ENCODE measurements at places on chromosomes 11 and 22.

DNA sequence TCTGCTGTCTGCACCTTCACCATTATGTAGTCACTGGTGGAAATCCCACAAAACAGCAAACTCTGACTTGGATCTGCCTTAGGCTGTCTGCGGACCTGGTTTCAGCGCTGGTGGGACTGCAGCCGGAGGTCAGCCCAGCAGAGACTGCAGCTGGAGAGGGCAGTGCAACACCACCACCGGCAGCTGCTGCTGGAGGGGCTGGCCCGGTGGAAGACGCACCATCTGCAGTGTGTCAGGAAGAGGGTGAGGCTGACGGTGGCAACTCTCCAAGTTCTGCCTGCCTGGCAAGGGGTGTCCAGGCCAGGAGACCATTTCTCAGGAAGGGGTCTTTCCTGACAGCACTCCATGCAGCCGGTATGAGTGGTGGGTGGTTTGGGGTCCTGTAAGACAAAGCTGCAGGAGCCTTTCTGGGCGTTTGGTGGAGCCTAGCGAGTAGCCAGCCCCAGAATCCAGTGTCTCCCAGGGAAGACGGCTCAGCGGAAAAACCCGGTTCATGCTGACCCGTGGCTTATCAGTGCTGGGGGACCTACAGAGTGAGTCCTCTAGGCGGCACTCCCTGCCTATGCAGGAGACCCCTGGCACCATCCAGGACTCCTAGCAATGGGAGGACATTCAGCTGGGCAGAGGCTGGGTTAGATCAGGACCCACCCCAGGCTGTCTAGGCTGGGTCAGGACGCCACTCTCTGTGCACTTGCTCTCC, 50.8 kb downstream of the PISD start:
- DNase-seq = no peak

GRCh38 chr11:114987186-114987760, 308.9 kb downstream of the NXPE2 start:
- no peak for DNase-seq

GRCh38 chr11:28736256-28736655, 628.1 kb downstream of the METTL15 start:
- DNase-seq = no peak

GRCh38 chr11:79390923-79391322, 49.9 kb downstream of the TENM4 start:
- DNase-seq = no peak

DNA sequence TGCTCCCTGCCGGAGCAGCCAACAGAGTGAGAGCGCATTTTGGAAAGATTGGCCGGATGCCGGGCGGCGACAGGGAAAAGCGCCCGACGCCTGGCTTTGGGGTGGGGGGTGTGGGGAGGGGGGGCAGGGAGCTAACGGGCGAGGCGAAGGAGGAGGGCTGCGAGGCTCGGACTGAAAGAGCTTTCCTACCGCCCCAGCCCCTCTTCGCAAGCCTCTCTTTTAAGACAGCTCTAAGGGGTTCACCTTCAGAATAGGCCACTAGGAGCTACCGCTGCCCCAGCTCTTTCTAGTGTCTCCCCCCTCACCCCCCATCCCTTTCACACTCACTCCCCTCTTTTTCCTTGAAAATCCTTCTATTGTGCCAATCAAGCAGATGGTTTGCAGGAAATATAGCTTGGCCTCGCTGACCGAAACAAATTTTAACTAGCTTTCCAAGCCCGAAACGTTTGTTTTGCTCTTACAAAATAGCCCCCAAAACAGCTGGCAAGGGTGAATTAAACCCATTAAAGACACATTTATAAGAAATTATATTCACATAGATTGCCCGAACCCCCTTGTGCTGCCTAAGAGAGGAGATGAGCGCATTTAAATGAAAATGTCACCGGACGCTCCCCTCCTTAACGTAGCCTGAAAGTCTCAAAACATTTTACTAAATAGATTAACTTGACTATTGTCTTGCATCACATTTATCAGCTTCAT, 3.7 kb upstream of the DBX1 start:
- DNase-seq = peak; percentile 15

DNA sequence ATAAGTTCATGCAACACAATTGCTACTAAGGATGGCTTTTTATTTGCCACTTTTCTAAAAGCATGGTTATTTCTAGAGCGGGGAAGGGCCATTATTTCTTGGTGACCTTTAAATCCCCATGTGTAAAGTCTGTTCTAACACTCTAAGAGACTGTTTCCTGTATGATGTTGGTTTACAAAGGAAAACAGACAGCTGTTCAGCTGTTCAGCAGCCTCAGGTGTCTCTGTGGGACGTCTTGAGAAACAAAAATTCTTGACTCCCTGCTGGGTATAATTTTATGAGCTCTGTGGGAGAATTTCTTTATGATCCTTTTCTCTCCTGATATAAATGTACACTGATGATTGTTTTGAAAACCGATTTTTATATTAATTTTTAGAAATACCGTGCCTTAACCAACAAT, 13.9 kb downstream of the MUC15 start:
- DNase-seq = no peak

DNA sequence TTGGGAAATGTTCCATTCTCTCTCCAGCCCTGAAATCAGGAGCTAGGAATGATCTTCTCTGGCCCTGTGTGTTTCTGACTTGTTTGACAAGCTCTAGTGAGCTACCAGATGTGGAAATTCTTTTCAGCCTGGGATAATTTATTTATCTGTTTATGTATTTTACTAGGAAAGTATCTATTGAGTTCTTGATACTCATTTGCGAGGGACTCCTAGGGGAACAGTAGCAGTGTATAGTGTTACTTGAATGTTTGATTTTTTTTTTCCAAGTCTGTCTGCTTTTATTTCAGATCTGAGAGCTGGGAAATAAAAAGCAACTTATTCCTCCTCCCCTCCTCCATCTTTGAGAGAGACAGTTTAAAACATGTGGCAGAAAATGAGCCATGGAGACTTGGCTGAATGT, 92.5 kb downstream of the ALX4 start:
- no peak for DNase-seq

- DNase-seq = no peak
These were observed 50.0 kb downstream of the IGLL1 start for GRCh38 chr22:23530106-23530505.

GRCh38 chr22:50575426-50575941, 2.7 kb downstream of the CPT1B start:
- no peak for DNase-seq

- no peak for DNase-seq
These were observed 2.2 kb downstream of the TBX1 start for GRCh38 chr22:19762568-19763457.

DNA sequence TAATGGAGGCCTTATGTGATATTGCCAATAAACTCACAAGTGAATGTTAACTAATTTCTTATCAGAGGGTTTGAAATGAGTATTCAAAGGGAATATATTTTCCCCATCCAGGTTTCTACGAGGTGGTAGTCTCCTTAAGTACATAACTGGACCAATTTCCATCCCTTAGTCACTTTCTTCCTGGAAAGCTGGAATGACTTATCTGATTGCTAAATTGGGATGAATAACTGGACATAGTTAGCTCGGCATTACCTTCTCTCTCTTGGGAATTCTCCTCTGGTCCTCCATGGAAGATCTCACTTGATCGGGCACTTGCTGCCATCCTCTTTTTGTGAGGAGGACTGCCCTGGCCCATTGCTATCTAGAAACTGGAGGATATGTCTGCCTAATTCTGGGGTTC, 109.1 kb downstream of the TRPC6 start:
- no peak for DNase-seq

- no peak for DNase-seq
These were observed 6.5 kb downstream of the ASCL2 start for GRCh38 chr11:2263724-2264360.

DNA sequence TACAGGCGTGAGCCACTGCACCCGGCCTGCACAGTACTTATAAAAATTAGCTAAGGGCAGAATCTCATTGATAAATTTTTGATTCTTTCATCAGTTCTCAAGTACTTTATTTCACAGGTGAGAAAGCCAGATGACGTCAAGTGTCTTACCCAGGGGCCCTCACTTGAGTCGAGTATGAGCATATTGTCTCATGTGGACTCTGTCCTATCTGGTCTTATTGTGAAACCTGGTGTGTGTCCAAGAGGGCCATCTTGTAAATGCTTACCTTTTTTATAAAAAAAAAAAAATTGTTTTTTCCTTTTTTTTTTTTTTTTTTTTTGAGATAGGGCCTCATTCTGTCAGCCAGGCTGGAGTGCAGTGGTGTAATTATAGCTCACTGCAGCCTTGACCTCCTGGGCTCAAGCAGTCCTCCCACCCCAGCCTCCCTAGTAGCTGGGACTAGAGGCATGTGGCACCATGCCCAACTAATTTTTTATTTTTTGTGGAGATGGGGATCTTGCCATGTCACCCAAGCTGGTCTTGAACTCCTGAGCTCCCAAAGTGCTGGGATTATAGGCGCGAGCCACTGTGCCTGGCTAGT, 6.0 kb downstream of the ACO2 start:
- DNase-seq = no peak

DNA sequence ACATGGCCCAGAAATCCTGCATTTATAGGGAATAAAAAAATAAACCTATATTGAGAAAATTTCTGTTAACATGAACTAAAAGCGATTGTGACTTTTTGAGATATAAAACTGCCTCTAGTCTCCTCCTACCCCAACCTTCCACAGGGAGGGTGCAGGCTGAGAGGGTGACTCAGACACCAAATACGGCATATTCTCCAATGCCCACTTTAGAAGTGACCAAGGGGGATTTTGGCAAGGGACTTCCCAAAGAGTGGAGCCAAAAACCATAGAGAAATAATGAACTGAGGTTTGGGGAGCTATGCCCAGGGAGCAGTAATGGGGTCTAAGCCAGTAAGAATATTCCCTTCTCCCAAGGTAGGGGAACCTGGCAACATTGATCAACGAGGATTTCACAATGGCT, 124.9 kb upstream of the ZC3H12C start:
- DNase-seq = no peak

GRCh38 chr11:104979839-104980238, 11.5 kb upstream of the CASP4 start:
- no peak for DNase-seq

GRCh38 chr11:67371911-67372320, 1.5 kb downstream of the CLCF1 start:
- no peak for DNase-seq

DNA sequence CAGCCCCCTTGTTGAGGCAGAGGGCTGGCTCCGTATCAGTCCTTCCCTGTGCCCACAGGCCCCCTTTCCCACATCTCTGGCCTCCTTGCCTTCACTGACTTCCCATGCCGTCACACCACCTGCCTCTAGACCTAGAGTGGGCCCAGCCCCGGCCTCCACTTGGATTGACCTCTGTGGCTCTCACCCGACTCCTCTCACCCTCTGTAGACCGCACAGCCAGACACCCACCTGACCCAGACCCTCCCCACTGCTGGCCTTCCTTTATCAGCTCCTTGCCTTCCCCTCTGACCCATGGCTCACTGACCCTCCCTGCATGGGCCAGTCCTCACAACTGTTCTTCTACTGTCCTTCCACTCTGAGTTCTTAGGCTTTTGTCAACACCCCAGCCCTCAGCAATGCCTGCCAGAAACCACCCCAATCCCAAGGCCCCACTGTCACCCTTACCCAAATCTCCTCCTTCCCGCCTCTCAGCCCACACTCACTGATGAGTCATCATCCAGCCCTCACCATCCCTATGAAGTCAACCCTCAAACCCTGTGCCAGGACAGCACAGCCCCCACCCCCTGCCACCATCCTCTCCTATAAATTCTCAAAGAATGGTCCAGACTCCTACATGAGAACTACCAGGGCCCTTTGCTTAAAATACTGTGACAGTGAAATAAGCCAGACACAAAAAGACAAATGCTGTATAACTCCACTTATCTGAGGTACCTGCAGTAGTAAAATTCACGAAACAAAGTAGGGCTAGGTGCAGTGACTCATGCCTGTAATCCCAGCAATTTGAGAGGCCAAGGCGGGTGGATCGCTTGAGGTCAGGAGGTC, 53.4 kb downstream of the SCGB1A1 start:
- DNase-seq = no peak

DNA sequence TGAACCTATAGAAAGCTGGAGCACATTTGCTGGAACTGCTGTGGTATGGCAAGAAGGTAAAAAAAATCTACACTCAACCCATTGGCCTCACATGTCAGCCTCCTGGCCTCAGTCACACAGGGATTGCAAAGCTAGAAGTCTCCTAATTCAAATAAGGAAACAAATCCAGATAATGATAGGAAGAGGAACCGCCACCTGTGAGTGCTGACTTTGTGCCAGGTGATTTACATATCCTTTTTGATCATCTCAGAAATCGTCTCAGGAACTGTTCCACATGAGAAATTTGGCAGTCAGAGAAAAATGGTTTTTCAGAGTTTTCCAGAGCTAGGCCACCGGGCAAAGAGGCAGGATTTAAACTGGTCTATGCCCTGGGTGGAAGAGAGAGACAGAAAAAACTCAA, 986 bp downstream of the NLRP10 start:
- DNase-seq = no peak

DNA sequence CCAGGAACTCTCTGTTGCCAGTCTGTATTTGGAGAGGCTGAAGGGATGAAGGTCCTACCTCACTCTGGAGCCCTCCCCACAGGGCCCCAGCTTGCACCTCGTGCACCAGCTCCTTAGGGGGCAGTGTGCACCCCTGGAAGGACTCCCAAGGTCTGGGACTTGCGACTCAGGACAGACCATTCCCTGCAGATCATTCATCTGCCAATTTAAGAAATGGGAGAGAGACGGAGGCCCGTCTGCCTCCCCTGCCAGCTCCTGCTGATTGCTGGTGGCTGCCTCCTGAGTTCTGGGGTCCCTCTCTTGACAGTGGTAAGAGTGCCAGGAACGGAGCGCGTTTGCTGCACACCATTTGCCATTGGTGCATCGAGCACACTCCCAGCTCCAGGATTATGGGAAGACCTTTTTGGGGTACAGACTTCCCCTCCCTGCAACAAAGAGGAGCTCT, 27.4 kb upstream of the MALAT1 start:
- no peak for DNase-seq

DNA sequence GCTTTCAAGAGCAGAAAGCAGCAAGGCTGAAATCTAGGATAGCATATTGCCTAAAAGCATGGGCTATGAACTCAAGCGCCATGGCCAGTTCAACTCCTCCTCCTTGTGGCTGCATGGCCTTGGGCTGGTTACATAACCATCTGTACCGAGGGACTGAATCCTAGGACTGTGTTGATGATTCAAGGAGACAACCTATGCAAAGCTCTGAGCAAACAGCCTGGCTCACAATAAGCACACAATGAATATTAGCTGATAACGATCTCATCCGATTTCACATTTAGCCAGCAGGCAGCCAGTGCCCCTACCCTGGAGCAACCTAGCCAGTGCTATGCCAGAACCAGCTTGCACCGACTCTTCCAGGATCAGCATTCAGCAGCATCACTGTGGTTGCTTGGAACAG, 698.4 kb downstream of the TBC1D22A start:
- no peak for DNase-seq

DNA sequence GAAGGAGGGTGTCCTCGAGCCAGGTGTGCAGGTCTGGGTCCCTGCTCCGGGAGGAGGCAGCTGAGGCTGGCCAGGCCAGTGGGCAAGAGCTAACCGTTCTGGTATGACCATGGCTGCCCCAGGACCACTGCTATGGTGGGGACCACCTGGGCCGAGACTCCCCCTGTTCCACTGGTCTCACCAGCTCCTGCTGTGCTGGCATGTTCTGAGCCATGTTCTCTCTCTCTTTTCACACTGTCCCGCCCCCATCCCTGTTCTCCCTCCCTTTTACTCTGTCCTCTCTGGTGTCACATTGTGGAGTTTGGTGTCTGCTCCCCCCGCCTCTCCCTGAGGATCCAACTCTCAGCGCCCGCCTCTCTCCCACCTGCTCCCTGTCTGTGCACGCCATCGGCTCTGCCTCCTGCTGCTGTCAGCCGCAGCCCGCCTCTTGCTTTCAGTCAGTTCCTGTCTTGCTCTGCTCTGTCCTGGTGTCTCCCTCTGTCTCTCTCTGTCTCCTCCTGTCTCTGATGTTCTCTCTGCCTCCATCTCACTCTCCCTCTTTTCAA, 66.4 kb downstream of the LRRC32 start:
- DNase-seq = no peak
